GM06990 (cell line): ENCODE measurements at places on chromosomes 12 and 14.

GRCh38 chr14:95395098-95395737 lies 75.5 kb upstream of the CLMN start:
- DNase-seq = no peak

DNA sequence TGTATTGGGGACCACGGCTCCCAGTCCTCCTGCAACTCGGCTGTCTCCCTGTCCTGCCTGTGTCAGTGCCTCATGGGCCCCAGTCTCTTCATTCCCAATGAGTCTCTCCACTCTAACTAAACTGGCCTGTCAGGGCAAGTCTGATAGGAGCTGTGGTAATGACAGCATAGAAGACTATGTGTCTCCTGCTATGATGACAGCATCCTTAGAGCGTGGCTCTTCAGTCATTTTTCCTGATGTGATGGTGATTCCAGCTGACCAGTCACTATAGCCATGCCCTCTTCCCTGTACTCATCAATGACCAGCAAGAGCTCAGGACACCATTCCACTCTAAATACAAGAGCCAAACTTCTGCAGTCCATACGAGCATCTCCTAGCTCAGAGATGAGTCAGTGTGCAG lies 339.8 kb downstream of the PCNX1 start:
- no peak for DNase-seq

DNA sequence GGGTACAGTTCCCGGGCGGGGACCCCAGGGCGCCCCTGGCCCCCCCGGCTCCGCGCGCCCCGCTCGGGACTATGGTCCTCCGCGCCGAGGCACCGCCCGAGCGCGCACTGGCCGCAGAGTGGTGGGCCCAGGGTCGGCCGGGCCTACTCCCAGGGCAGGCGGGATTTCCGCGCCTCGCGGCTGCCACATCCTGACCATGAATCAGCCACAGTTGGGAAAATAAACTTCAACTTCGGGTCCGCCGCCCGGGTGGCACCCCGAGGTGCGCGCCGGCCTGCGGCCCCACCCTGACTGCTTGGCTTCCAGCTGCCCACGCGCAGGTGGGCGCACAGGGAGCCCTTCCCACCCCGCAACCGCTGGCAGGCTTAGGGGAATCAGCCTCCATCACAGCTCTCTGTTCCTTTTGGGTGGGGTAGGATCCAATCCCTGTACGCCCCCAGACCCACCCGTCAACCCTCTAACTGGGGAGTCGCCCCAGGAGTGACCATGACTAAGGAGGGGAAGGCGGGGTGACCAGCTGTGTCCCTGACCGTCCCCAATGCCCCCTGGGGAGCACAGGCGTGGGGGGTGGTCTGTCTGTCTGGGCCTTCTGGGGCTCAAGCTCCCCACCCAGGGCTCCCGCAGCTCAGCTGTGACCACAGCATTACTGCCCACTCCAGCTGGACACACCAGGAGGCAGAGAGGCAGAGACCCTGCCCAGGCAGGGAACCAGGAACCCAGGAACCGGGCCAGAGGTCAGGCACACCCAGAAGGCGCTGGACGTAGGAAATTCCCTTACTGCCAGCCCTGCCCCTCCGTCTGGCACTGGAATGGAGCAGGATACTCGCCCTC lies 678 bp downstream of the INF2 start:
- DNase-seq = no peak

DNA sequence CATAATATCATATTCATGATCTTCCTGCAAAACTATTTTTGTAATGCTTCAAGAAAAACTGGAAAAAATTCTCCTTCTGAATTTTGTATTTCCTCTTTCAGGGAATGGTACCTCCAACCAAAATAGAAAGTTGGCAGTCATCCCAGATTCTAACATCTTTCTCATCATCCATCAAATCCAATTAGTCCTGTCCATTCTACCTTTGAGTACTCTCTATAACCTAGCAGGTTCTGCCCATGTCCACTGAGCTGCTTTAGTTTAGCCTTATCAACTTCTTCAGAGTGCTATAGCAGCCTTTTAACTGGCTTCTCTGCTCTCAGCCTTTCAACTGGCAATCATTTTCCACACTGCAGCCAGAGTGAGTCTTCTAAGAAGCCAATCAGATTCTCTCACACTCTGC lies 236.2 kb downstream of the AKAP6 start:
- no peak for DNase-seq

GRCh38 chr12:113794774-113795173 lies 171.4 kb downstream of the RBM19 start:
- DNase-seq = no peak

DNA sequence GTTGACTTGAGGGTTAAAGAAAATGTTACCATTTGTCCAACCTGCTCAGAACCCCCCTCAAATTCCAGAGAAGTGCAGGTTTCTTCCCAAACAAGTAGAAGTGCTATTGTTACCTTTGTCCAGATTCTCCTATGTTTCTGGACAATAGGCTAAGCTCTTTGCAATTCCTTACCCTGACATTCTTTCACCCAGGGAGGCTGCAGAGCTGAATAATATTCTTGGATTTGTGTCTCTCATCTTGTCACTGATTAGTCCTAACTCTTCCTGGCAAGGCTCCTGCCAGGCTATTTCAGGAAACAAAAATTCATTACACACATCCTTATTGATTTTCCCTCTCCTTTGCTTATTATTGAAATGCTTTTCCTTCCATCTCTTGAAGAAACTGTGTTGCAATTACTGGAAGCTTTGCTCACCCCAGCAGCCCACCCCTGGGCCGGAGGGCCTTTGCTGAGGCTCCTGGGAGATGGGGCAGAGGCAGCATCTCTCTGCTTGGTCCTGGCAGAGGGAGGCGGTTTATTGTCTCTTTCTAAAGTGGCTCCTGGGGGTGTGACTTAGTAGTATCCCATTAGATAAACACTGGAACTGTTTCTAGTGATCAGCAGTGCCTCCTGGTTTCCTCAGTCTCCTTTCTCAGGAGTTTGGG lies 207.5 kb upstream of the PELI2 start:
- DNase-seq = no peak

GRCh38 chr14:90556012-90556477 lies 159.2 kb downstream of the CALM1 start:
- no peak for DNase-seq

- no peak for DNase-seq
These were observed 97.2 kb downstream of the ZC3H14 start for GRCh38 chr14:88660056-88660455.

DNA sequence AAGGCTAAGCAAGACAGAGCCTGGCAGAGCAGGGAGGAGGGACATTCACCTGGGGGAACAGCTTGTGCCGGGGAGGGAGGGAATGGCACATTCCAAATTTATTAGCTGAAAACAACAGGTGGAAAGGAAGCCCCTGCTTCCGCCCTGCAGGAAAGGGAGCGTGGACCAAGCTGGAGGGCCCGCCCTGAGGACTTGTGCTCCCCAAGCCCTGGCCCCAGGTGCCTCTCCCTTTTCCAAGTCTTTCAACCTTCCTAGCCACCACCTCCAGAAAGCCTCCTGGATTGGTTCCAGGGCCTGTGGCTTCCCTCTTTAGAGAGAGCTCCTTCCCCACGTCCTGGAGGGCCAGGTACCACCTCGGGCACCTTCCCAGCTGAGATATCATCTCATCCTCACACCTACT lies 2.7 kb downstream of the DEGS2 start:
- DNase-seq = no peak

GRCh38 chr12:112105891-112106290 lies 2.7 kb downstream of the NAA25 start:
- DNase-seq = no peak

DNA sequence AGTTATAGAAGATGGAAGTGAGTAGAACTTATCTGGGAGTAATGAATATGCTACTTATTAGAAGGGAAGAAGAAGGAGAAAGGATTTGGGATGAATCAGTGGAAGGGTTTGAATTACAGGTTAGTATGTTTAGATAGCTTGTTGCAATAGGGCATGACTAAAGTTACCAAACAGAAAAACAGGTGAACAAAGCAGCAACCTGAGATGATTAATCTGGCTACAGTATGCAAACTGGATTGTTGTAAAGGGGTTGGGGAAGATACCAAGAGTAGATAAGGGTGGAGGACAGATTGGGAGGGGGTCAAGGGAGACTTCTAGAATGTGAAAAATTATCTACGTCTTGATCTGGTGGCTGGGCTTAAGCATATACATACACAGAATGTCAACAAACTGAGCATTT lies 73.4 kb upstream of the CLEC14A start:
- DNase-seq = no peak

DNA sequence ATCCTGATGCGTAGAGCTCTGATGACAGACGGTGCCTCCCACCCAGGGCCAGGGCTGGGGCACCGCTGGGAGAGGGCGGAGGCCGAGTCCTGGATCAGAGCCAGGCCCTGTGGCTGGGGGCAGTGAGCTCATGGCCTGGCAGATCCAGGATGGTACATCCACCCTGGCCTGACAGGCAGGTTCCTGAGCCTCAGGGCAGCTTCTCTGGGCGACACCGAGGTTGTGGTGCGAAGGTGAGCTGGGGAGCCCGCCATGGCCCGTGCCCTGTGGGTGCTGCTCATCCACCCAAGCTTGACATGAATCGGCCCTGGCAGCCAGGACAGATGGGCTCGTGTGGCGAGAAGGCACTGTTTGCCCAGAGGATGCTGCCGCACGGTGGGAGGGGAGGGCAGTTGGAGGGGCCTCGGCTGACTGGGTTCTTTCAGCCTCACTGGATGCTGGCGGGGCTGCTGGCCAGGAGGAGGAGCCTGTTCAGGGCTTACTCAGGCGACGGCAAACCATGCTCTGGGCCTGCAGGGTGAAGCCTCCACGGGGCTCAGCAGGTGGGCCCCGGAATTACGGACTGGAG lies 16.6 kb downstream of the LRTM2 start:
- no peak for DNase-seq

- DNase-seq = no peak
These were observed 32.7 kb upstream of the KLRF1 start for GRCh38 chr12:9794484-9795093.

DNA sequence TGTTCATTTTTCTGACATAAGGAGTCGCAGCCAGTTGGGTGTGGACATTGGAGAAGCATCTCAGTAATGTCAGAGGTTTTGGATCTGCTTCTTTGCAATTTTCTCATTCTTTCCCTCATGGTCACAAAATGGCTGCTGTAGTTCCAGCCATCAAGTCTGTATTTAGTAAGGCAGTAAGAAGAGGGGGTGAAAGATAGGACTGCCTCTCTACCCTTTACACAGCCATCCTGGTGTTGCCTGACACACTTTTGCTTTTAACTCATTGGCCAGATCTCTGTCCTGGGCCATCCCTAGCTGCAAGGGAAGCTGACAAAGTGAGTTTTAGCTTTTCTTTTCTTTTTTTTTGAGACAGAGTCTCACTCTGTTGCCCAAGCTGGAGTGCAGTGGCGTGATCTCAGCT lies 66.2 kb downstream of the EID3 start:
- DNase-seq = no peak

DNA sequence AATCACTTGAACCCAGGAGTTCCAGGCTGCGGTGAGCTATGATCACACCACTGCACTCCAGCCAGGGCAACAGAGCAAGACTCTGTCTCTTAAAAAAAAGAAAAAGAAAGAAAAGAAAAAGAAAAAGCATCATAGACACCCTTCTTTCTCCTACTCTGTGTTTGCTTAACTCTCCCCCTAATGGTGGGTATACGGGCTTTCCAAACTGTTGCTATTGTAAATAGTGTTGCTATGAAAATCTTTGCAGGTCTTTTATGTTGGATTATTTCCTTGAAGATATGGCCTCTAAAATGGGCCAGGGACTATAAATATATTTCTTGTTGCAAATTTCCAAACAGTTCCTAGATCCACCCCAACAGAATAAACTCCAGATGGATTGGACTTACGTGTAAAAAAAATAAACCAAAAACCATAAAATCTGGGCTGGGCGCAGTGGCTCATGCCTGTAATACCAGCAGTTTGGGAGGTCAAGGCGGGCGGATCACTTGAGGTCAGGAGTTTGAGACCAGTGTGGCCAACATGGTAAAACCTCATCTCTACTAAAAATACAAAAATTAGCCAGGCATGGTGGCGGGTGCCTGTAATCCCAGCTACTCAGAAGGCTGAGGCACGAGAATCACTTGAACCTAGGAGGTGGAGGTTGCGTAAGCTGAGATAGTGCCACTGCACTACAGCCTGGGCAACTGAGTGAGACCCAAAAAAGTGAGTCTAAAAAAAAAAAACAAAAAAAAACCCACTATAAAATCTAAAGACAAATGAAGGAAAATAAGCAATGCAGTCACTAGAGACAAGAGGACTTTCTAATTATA lies 25.9 kb downstream of the NFKBIA start:
- no peak for DNase-seq

DNA sequence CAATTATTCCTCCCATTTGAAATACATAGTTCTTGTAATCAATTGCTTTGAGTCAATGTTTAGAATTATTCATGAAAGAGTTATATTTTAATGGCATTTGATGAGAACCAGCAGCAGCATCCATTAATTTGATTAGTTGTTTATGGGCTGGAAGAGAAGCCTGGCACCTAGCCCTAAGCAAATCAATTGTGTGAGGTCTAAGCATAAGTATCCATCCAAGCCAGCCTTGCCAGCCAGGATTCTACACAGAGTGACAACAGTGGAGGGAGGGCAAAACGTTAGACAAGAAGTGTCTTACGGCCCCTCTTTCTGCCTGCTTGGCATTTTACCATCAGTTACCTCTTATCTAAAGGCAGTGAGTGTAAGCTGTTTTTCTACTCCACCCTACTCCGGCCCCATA lies 478.5 kb downstream of the NELL2 start:
- no peak for DNase-seq

- no peak for DNase-seq
These were observed at the start of gene MEG3 for GRCh38 chr14:100825713-100826331. Gene MEG3 (plus strand): TSS chr14:100826118.

DNA sequence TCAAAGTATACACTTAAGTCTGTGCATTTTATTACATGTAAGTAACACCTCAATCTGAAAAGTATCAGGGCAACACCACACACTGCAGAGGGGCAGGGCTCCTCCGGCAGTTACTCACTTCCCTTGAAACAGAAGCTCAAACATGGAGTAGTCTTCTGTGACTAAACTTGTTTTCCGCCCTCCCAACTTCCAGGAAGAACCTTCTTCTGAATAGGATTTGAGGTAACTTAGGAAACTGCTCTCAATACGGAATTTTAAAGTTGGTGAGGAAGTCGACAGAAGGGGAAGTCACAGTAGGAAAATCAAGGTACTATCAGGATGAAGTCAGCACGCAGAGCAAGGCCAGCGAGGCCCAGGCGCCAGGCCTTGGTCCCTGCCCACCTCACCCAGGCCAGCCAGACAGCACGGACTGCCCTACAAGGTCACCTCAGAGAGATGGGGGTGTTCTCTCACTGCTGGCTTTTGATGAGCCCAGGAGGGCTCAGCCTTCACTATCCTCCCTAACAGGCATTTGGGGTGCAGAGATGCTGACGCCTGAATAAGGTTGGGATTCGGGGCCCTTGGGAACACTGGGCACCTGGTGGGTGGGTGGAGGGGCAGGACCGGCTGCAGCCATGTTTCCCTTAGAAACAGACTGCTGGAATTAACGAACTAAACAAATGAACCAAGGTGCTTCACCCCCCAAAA lies 5.8 kb downstream of the ANKRD9 start:
- DNase-seq = no peak

DNA sequence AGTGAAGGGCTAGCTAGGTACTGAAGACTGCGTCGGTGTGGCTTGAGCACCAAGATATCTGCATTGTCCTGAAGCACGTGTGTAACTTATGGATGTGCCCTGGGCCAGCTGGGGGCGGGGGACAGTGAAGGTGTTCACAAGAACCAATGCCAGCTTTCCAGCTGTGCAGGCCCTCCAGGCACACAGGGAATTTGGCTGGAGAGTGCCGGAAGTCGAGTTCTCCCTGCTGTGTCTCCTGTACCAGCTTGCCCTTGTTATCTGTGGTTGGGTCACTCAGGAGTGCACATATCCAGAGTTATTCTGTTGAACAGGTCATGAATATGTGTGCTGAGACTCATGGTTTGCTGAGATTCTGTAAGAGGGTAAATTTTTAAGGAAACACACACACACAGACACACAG lies 75.9 kb upstream of the CRY1 start:
- DNase-seq = no peak
